ENCODE measurements at places on chromosomes 3 and 15. TPM values are rescaled to one million over a fixed set of nuclear protein-coding genes. Genes with fewer than 3 reads are reported as not detected.

The SCAANT1 gene
- not detected for total RNA-seq

The TMPRSS7 gene
- total RNA-seq = not detected

The POLQ gene
- total RNA-seq = 4.4 TPM

The NUP210 gene
- not detected for total RNA-seq

The LRRC2 gene
- 1.1 TPM for total RNA-seq

The LXN gene
- total RNA-seq = 28.3 TPM

The TEX9 gene
- total RNA-seq = 4.1 TPM

The MAP2K1 gene
- total RNA-seq = 25.6 TPM

The XCR1 gene
- not detected for total RNA-seq

The GHSR gene
- not detected for total RNA-seq

The ZNF620 gene
- 0.73 TPM for total RNA-seq

The GATM gene
- total RNA-seq = 0.98 TPM

The SLC51B gene
- not detected for total RNA-seq

The ZKSCAN7 gene
- total RNA-seq = 5.5 TPM

The PLOD2 gene
- 75.0 TPM for total RNA-seq

The ZBBX gene
- total RNA-seq = not detected

The TGM5 gene
- not detected for total RNA-seq

The ZBTB20 gene
- 15.1 TPM for total RNA-seq

The TERC gene
- total RNA-seq = 269 TPM

The GOLGA6A gene
- not detected for total RNA-seq

The LMOD3 gene
- not detected for total RNA-seq

The SKOR1 gene
- under 0.01 TPM for total RNA-seq

The TMEM207 gene
- total RNA-seq = not detected

The BDH1 gene
- 9.8 TPM for total RNA-seq

The IDH3A gene
- total RNA-seq = 23.9 TPM

The ABHD2 gene
- 80.1 TPM for total RNA-seq

The CLRN1 gene
- not detected for total RNA-seq

The BFSP2 gene
- not detected for total RNA-seq

The KCNH8 gene
- total RNA-seq = not detected

The SLC6A20 gene
- total RNA-seq = not detected

The RFC4 gene
- 38.5 TPM for total RNA-seq

The GLDN gene
- total RNA-seq = 0.37 TPM
